ELR (cell line): ENCODE measurements at places on chromosomes 7 and 10.

DNA sequence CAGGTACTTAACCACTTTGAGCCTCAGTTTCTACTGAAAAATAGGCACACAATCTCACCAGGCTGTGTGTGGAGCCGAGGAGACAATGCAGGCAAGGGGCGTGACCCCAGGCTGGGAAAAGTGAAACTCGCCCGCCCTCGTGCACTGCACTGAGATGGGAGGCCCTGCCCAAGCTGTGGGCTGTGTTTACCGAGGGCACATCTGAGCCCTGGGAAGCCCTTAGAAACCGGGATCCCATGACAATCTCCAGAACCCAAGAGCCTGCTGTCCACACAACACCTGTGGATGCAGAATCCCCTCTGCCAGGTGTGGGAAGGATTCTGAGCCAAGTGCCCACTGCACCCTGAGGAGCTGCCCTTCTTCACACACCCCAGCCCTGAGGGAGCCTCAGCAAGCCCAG, 198.3 kb downstream of the GRID1 start:
- no peak for DNase-seq

DNA sequence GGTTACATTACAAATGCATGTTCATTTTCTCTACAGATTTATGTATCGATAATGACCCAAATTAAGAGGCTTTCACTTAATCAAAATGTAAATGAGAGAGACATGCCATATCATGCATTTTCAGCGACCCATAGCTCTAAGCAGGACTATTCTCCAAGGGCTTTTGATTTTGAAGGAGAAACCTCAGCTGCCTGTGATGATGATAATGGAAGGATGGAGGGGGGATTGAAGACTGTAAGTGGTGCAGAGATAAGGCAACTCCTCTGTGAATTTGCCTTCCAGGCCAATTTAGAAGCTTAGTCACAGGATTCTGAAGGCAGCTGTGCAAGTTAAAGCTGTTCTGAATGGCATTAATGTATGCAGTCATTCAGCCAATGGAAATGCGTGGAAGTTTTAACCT, 8.3 kb downstream of the VSTM2A start:
- no peak for DNase-seq

GRCh38 chr10:12873172-12873571, 128.3 kb downstream of the CCDC3 start:
- no peak for DNase-seq

DNA sequence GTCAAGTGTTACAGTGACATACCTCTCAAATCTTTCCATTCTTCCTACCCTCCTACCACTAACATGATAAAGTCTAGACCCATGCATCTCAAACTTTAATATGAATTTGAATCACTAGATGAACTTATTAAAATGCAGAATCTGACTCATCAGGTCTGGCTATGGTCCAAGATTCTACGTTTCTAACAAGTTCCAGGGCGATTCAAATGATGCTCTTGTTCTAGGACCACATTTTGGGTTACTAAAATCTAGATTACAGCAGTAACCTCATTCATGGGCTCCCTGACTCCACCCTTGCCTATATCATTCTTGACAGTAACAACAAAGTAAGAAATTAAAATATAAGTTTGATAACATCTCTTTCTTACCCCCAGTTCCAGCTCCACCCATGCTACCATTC, 124.8 kb upstream of the LSM8 start:
- DNase-seq, result peak; percentile 11

DNA sequence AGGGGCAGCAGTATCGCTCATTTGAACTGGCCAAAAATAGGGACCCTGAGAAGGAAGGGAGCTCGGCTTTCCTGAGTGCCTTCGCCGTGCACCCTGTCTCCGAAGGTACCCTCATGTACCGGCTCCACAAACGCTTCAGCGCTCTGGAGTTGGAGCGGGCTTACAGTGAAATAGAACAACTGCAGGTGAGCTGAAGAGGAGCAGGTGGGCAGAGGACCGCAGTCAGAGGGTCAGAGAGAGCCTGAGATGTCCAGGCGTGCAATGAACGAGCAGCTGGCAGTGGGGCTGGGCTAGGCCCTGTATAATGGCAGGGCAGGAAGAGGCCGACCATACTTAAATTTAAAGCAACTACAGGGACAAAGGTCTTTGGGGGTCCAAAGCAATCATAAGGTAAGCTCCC, 4.1 kb downstream of the CHPF2 start:
- no peak for DNase-seq

DNA sequence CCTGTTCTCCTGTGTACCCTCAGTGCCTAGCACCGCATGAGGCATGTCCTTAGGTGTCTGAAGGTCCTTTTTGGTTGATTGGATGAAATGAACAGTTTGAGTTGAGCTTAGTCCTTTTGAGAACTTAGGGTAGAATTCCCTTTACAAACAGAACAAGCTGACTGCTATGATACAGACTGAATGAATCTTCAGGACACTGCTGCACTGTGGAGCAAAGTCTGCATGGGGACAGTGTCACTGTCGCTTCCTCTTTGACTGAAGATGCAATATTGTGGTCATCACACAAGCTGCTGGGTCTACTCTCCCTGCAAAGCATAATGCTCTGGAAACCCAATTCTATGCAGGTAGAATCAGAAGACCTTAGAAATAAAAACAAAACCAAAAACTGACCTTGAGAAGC, 8.6 kb upstream of the PLAU start:
- DNase-seq, result no peak

DNA sequence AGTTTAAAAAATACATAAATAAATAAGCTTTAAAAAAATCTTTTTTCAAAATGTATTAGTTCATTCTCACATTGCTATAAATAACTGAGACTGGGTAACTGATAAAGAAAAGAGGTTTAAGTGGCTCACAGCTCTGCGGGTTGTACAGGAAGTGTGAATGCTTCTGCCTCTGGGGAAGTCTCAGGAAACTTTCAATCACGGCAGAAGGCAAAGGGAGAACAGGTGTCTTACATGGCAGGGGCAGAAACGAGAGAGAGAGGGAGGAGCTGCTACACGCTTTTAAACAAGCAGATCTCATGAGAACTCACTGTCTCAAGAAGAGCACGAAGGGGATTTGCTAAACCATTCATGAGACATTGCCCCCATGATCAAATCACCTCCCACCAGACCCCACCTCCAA, 114.6 kb downstream of the DNAJC1 start:
- no peak for DNase-seq

DNA sequence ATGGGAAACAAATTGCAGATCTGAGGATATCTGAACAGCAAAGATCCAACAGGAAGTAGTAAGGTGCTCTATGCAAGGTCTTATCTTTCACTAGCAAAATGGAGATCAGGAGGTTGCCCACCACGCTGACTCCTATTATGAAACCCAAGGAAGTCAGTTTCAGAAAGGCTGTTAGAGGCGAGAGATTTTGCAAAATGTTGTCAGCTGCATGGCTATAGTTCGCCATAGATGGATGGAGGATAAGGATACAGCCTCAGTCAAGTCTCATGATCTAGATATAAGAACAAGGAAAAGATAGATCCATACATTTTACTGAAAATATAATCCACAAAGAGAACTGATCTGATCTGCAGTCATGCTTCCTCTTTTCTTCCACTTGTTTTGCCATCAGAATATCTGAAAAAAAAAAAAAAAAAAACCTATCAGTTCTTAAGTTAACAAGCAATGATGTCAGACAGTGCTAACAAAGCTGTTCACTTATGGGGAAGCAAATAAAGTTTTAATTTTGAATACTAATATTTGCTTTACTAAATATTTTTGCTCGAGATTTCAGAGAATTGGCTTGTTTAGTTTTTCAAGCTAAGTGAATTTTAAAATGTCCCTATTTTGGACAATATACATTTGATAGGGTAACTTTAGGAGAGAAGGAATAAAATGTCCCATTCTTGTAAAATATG, 2.0 kb downstream of the GPR85 start:
- no peak for DNase-seq

- peak; percentile 84 for DNase-seq
Measured at GRCh38 chr7:116588641-116589594, 64.1 kb downstream of the CAV1 start.

GRCh38 chr7:43895847-43896415, 10.5 kb downstream of the URGCP start:
- DNase-seq, result no peak

- no peak for DNase-seq
Measured at GRCh38 chr10:16001581-16001980, 141.3 kb upstream of the MINDY3 start.

DNA sequence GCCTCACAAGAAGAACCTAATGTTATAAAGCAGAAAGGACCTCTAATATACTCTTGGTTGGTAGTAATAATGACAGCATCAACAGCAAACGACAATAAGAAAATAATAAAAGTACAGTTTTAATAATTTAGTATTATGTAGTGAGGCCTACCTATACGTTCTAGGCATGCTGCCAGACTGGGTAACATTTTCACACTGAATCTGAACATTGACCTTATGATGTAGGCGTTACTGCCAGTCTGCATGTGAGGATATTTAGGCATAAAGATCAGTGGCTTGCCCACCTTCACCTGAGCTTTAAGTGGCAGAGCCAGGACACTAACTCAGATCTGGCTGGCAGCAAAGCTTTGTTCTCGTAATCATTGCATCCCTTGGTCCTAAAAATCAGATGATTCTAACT, 2.5 kb downstream of the FGL2 start:
- no peak for DNase-seq

- DNase-seq, result peak; percentile 16
Measured at GRCh38 chr7:126856691-126857291, 395.9 kb downstream of the GRM8 start.

DNA sequence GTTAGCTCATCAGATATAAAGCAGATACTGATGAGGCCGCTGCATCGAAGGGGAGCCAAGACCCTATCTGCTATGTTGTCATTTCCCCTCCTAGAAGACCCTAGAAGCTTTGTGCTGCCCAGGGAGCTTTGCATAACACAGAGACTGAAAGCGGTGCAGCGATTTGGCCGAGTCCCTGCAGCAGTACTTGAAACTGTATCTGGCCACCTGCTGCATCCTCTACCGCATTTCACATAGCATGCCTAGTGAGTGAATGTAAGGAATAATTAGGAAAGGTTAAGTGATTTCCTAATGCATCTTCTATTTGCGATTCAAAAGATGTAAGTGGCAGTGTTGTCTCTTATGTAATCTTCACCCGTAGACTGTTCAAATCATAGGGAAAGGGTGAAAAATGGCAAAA, 106.7 kb downstream of the LRMDA start:
- DNase-seq, result no peak

DNA sequence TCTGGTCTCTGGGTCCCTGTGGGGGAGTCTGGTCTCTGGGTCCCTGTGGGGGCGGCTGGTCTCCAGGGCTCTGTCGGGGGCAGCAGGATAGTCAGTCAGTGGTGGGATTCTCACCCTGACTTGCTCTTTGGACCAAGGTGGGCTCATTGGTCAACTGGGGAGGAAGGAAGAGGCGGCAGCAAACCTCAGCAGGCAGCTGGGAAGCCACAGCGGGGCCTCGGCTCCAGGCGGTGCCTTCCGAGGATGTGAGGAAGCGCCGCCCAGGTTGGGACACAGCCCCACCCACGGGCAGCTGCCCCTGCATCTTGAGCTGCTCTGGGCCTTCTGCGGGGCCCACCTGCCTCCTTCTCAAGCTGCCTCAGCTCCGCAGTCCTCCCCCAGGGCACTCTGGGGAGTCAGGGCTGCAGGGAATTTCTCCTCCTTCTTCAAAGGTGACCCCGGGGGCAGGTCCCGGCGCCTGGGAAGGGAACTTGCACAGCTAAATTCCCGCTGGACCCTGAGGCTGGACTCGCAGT, 20.4 kb upstream of the KNDC1 start:
- DNase-seq, result no peak

DNA sequence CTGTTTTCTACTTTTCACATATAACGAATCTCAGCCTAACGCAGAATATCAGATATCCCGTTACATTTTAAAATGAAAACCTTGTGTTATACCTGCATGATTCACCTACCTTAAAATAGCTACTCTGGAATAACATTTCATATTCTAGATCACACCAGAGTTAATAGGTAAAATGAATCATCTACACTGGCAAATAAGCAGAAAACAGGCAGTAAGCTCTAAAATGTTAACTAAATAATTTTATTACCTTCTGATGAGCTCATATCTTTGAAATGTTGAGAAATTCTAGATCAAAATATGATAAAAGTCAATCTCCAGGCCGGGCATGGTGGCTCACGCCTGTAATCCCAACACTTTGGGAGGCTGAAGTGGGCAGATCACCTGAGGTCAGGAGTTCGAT, 71.3 kb downstream of the CPEB3 start:
- peak; percentile 49 for DNase-seq

DNA sequence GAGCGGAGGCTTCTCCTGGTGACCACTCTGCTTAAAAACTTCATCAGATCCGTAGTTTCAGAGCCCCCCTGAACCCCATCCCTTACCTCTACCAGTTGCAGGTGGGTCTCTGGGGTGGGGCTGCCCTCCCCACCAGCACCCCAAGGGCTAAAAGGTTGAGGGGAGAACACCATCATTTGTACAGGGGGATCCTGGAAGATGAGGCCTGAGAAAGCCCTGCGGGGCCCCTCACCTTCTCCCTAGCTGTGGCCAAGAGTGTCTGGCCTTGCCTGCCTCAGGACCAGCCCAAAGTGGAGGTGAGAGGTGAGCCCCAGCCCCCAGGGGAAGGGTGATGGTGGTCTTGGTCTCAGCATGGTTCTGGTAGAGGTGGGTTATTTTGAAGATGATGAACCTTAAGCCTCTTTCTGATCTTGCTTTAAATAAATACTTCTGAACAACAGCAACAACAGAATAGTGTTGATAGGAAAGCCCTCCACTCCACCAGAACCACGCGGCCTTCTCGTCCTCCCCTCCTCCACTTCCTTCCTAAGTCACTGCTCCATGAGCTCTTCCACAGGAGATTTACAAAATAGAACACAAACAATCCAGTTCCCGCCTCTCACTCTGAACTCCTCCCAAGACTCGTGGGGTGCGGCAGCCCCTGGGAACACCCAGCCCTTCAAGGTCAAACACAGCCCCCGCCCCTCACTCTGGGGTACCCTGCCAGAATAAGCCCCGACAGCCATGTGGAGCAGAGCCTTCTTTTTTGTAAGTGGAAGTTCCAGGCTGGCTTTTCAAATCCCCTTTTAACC, 169.1 kb downstream of the EGFR start:
- DNase-seq, result no peak

GRCh38 chr7:421136-421991, 98.3 kb downstream of the PDGFA start:
- DNase-seq, result no peak

DNA sequence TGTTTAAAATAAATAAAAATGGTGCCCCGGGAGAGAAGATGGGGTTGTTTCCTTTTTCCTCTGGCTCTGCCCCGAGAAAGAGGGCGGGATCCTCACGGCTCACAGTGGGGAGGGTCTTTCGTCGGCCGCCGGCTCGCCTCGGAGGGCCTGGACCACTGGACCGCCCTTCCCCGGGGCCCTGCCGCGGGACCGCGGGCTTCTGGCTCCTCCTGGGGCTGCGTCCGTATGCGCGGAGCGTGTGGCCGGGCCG, 3.5 kb upstream of the IGF2BP3 start:
- peak; percentile 58 for DNase-seq

- DNase-seq, result peak; percentile 42
Measured at GRCh38 chr10:70478191-70479164, at the start of gene PALD1. PALD1 (plus strand) TSS chr10:70478767; CDS start chr10:70525952, 47,185 bp downstream.

DNA sequence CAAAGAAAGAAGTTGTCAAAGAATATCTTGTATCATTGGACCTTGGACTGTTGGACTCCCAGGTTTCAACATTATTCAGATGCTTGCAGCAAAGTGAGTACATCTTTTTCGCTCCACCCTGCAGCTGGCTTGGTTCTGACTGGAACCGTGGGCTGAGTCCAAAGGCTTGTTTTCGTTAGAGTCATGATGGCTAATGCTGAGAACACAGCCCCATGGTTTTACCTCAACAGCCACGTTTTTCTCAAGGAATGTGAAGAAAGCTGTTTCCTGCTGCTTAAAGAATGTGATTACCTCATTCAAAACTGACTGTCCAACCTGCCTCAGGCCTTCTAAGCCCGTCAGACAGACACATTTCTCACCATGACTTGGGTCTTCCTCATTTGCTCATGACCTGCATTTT, 69.5 kb downstream of the STEAP1B start:
- peak; percentile 94 for DNase-seq

GRCh38 chr7:21172800-21173199, 255.1 kb upstream of the SP4 start:
- DNase-seq, result no peak
